ENCODE measurements at places on chromosomes 5 and 9. TPM values are rescaled to one million over a fixed set of nuclear protein-coding genes. Genes with fewer than 3 reads are reported as not detected.

The FSD1L gene
- 2.8 TPM for total RNA-seq

The FOXD4L4 gene
- total RNA-seq, result 0.05 TPM

The LEAP2 gene
- 12.0 TPM for total RNA-seq

The PTGS1 gene
- 0.84 TPM for total RNA-seq

The PDE8B gene
- 0.59 TPM for total RNA-seq

The ZDHHC21 gene
- total RNA-seq, result 6.0 TPM

The LPCAT1 gene
- 12.8 TPM for total RNA-seq

The SLC6A18 gene
- total RNA-seq, result not detected

The HDHD3 gene
- total RNA-seq, result 61.2 TPM

The LURAP1L gene
- 18.6 TPM for total RNA-seq

The SPATA31E1 gene
- total RNA-seq, result not detected

The LHX3 gene
- total RNA-seq, result not detected

The ASPN gene
- total RNA-seq, result 11.4 TPM

DNA sequence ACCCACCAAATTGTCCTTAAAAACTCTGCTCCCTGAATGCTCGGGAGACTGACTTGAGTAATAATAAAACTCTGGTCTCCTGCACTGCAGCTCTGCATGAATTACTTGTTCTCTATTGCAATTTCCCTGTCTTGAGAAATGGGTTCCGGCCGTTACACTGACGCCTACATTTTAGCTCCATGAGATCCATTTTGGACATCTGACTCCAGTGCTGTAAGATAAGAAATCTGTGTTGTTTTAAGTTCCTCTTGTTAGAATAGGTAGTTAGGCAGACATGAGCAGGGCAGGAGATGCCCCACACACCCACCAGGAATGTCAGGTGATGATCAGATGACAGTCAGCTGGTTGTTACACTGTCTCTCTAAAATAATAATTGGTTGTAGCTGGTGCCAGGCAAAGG, 125.8 kb upstream of the SHB start:
- no peak for DNase-seq

- DNase-seq, result no peak
These were observed 211.5 kb downstream of the GAPVD1 start for GRCh38 chr9:125472926-125473701.

- no peak for DNase-seq
These were observed 27.3 kb upstream of the TGFBI start for GRCh38 chr5:136001466-136001981.

GRCh38 chr9:109401169-109401989, 80.5 kb upstream of the EPB41L4B start:
- peak; percentile 47 for DNase-seq

GRCh38 chr9:107739601-107740082, 250.1 kb upstream of the KLF4 start:
- DNase-seq, result no peak

- no peak for DNase-seq
These were observed 3.5 kb downstream of the SPOUT1 start for GRCh38 chr9:128825923-128826700.

DNA sequence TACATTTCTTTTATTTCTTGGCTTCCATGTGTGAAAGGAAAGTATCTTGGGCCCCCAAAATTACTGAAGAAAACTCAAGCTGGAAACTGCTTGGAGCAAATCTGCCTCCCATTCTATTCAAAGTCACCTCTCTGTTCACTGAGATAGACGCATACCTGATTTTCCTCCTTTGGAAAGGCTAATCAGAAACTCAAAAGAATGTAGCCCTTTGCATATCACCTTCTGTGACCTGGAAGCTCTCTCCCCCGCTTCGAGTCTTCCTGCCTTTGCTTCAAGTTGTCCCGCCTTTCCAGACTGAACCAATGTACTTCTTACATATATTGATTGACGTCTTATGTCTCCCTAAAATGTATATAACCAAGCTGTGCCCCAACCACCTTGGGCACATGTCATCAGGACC, 5.0 kb upstream of the RXFP3 start:
- DNase-seq, result no peak

GRCh38 chr9:137606005-137606621, 627 bp downstream of the ARRDC1 start:
- no peak for DNase-seq

- DNase-seq, result no peak
These were observed 115.6 kb downstream of the VCAN start for GRCh38 chr5:83586874-83587776.

DNA sequence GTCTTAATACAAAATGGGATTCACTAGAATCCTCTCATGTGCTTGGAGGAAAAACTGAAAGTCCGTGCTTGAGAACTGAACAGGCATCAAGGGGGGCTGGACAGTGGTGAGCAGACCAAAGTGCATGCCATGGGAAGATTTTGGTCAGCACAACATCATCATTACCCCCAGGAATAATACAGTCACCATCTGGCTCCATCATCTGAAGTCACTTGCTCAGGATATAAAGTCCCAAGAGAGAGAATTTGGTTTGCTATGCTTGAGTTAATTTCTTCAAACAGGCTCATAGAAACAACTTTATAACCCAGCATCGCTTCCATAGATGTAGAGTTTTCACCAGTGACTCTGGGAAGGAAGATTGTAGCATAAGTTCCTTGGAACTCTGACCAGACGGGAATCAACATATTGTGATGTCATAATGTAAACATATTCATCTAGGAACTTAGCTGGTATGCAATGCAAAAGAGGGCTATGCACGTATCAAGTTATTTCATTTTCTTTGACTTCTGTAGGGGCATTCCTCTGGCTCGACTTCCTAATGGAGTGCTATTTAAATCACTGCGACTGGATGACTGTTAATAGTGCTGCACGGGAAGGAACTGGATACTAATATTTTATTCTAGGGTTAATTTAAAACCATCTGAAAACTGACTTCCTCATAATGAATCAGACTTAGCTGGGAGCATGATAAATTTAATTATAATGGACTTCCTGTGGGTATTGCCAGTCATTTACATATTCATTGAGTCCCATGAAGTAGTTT, 145.2 kb downstream of the MTRR start:
- DNase-seq, result no peak

DNA sequence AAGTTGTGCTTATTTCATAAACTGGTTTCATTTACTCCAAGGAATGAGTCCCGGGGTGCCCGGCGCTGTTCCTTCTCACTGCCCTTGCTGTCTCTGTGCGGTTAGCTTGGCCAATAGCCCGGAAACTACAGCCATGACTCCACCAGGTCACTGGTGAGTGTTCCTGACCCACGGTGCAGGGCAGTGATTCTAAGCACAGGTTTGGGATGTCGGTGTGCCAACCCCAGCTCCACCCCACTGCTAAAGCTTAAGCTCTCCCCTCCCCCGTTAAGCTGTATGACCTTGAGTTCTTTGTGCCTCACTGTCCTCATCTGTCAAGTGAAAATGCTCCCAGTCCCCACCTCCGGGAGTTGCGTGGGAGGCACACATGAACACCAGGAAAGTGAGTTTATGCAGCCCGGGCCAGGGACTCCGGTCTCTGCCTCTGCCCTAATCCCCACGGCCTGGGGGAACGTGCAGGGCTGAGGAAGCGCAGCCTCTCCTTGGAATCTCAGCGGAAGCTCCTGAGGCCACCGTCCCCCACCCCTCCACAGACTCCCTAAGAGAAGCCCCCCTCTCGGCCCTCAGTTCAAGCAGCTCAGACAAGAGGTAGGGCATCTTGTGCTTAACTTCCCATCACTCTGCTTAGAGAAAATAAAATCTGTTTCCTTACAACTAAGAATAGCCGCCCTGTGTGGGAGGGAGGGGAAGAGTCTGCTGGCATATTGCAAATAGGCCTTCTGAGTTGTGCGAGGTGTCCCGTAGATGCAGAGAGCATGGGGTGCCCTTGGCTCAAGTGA, 92.0 kb upstream of the RAI14 start:
- no peak for DNase-seq

GRCh38 chr5:141992349-141992963, 20.4 kb downstream of the GNPDA1 start:
- peak; percentile 85 for DNase-seq

DNA sequence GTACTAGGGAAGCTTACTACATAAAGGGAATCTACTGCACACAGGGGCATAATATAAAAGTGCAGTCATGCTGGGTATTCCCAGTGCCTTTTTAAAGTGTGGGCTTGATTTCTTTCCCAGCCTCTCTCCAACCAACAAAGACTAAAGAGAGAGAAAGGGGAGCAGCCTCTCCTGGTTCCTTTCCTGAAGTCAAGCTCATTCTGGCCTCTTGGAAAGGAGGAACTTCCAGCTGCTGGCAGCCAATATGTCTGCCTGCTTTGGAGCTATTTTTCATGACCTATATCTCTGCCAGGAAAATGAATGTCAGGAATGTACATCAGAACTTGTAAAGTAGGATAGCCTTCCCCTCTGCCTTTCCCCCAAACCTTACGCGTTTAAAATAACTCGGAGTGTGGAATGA, 57.1 kb downstream of the RAB3C start:
- DNase-seq, result no peak

GRCh38 chr5:419970-420369, 23.0 kb upstream of the EXOC3 start:
- DNase-seq, result no peak

GRCh38 chr9:90839183-90839728, 37.6 kb downstream of the SYK start:
- DNase-seq, result no peak

- DNase-seq, result no peak
These were observed 463.5 kb downstream of the RASEF start for GRCh38 chr9:82599336-82599949.

DNA sequence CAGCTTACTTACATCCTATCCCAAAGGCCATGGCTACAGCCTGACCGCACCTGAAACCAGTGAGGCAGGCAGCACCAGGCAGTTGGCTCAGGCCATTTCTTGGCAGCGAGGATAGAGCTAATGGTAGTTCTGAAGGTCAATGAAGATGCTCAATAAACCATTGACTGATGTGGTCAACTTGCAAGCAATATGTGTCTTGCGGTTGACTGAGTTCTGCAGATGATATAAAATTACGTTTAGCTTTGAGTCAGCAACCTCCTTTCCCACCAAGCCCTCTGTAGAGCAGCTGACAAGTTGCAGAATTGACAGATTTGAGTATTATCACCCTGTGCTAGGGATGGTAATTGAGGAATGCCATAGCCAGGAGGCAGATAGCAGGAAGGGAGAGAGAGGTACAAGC, 189.0 kb upstream of the PUM3 start:
- no peak for DNase-seq

DNA sequence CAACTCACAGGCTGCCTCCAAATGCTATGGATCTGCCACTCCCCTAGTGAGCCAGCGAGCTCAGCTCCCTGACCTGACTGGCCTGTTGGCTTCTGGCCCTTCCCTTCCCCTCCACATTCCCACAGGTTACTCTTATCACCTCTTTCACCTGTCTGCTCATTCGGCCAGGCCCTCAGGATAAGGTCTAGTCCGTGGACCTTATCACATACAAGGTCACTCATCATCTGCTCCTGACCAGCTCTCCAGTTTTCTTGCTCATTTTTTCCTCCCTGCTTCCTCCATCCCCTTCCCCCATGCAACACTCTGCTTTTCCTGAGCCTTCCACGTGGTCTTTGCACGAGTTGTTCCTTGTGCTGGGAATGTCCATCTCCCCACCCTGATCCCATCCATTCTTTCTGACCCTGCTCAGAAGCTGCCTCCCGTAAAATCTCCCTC, 25.9 kb upstream of the NDST1 start:
- DNase-seq, result no peak

- no peak for DNase-seq
These were observed 215.1 kb downstream of the SH3GL2 start for GRCh38 chr9:17793713-17794622.

- DNase-seq, result no peak
These were observed 139.4 kb upstream of the LMX1B start for GRCh38 chr9:126474206-126474765.

DNA sequence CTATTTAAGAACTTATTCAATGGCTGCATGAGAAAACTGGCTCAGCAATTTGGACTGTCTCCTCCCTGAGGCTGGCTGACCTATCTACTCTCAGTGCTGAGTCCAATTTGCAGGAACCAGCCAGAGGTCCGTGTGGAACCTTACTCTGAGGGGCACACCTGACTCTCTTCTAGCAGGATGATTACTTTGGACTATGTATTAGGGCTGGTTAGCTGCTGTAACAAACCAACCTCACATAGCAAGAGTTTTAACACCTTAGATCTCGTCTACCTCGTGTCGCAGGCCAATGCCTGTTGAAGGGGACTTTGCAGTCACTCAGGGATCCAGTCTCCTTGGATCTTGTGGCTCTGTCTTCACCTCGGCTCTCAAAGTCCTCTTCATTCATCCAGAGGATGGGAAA, 3.4 kb upstream of the FAM193B start:
- DNase-seq, result no peak

- no peak for DNase-seq
These were observed 918.6 kb upstream of the DMAC1 start for GRCh38 chr9:8718121-8718725.

DNA sequence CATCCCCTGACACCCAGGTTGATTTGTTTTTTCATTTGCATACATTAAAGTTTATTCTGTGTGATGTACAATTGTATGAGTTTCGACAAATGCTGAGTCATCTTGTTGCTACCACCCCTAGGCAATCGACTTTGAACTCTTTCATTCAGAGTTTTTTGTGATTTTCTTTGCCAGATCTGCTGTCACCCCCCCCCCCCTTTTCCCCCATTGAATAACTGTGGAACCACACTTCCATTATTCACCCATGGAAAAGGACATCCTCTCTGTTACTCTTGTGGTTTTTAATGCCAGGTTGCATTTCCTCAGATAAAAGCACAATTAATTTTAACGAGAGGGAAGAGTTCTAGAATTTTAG, 13.7 kb upstream of the FAM120AOS start:
- DNase-seq, result no peak

DNA sequence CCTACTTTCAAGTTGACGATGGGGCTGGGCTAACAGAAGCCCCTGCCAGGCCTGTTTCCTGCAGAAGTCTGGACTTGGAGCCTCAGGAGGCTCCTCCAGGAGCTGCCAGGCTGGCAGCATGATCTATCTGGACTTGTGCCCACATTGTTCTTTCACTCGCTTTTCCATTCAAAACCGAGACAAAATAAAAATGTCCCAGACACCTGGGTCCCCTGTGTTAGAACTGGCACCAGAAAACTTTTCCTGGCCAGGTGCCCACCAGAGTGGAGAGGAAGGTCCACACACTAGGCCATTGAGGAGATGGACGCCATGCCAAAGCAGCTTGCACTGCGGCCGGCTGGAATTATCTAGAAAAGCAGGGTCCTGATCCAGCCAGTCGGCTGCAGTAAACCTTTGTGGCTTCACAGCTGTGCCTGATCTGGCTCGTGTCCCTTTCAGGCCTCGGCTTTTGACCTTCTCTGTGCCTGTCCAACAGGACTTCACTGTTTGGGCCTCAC, 78.2 kb downstream of the GCNT1 start:
- DNase-seq, result no peak

DNA sequence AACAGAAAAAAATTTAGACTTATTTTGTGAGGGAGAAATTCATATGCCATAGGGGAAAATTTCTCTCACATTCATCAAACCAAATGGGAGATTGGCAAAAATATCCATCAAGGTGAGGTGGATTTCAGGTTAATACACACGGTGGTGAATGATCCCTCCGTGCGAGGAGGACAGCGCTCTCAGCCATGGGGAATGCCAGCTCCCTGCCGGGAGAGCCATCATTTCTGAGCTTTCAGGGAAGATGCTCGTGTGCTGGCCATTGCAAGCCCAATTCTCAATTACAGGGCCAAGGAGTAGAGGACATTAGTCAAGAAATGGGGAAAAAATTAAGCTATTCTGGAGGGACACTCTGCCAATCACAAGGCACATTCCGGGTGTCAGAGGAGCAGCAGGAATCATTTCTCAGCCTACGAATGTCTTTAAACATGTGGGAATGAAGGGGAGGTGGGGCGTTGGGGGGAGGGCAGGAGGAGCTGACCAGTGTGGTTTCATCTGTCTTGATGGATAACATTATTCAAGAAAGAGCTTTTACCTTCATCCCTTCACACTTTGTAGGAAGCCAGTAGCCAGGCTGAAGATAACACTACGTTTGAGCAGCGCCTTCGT, 165.5 kb downstream of the DAB2IP start:
- DNase-seq, result no peak

Data from liver (tissue), 10 donors.